Activated T-cell treated with anti-CD3 and anti-CD28 coated beads for 1 hour (primary cell): ENCODE measurements at places on chromosomes 3 and 15.
A peak's percentile ranks its signal among the peaks of the same experiment; 100 is the strongest.

DNA sequence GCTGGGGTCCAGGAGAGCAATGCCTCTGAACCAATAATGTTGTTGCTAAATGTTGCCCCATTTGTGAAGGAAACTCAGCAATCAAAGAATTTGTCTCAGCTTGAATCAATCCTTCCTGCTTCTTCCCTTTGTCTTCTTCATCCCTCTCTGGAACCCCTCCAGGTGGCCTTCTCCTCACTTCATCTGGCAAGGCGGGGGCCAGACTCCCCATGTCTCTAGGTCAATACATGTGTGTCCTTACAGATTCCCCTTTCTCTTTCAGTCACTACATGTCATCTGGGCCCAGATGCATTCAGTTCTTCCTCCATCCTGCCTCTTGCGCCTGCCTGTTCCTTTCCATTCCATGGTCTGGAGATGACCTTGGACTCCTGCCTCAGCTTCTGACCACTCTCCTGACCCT lies 8.0 kb upstream of the LTF start:
- DNase-seq: no peak

DNA sequence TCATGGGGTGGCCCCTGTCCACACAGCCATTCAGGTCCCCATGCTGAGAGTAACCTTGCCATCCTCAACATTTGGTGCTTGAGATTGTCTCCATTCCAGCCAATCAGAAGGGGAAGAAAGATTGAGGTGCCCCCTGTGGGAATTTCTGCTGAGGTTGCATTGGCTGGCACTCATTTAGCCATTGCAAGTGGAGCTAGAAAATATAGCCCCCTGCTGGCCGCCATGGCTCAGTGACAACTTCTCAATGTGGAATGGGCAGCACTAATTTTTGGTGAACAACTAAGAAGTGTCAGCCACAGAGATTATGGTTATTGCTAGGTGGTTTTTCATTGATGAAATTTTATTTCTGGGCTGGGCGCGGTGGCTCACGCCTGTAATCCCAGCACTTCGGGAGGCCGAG lies 22.0 kb downstream of the COL6A6 start:
- peak; percentile 12 for DNase-seq

- DNase-seq: no peak
Observed at GRCh38 chr3:100270215-100270583, 9.4 kb downstream of the TBC1D23 start.

- DNase-seq: no peak
Observed at GRCh38 chr15:25094519-25094918, 139.7 kb downstream of the SNRPN start.
